Adrenal gland (tissue), 19 donors: ENCODE measurements at places on chromosomes 1 and 21. TPM values are rescaled to one million over a fixed set of nuclear protein-coding genes. Genes with fewer than 3 reads are reported as not detected.

The IGSF21 gene
- 0.18 TPM for total RNA-seq

The NT5C1A gene
- total RNA-seq, result not detected

The PLA2G2F gene
- total RNA-seq, result not detected

The ORC1 gene
- total RNA-seq, result 0.95 TPM

The RGS8 gene
- 0.60 TPM for total RNA-seq

The HRNR gene
- not detected for total RNA-seq

The UBASH3A gene
- 0.52 TPM for total RNA-seq

The TMEM63A gene
- total RNA-seq, result 38.8 TPM

The TAS1R3 gene
- total RNA-seq, result 0.86 TPM

The SPRR2A gene
- not detected for total RNA-seq

The CRNN gene
- not detected for total RNA-seq

The TFF2 gene
- not detected for total RNA-seq

GRCh38 chr1:223219318-223219635, 76.2 kb upstream of the TLR5 start:
- H3K27ac ChIP-seq, result no peak overlapping the region
- H3K4me3 ChIP-seq, result no peak overlapping the region
- H3K36me3 ChIP-seq, result no peaks in the 10 kb centered on the region
- no peak for DNase-seq

GRCh38 chr1:240998441-240999015, 358.5 kb downstream of the RGS7 start:
- DNase-seq, result no peak
- H3K4me1 ChIP-seq, result no peaks in the 10 kb centered on the region
- H3K27ac ChIP-seq, result no peak overlapping the region
- no peaks in the 10 kb centered on the region for H3K36me3 ChIP-seq
- no peak overlapping the region for H3K4me3 ChIP-seq
- no peaks in the 10 kb centered on the region for H3K27me3 ChIP-seq

DNA sequence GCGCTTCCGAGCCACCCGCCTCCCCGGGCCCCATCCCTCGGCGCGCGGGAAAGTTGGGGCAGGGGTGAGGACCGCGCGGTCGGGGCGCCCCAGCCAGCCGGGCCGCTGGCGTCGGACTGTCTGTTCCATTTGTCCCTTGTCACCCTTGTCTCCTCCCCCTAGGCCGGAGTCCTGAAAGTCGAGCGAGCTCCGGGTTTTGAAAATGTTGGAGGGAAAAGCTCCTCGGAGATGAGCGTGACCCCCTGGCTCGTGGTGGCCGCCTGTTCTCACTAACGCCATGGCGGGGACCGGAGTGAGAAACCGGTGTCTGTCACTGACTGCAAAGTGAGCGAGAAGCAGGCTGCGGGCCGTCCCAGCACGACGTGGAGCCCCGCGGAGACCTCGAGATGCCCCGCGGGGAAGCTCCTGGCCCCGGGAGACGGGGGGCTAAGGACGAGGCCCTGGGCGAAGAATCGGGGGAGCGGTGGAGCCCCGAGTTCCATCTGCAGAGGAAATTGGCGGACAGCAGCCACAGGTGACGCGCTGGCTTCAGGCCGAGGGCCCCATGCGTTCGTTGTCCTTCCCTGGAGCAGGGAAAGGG, 491 bp downstream of the PER3 start:
- no peak overlapping the region for H3K27ac ChIP-seq
- H3K27me3 ChIP-seq, result no peaks in the 10 kb centered on the region
- H3K4me1 ChIP-seq, result peaks cover 6% of the 10 kb centered on the region
- peak; percentile 53 for DNase-seq

GRCh38 chr21:8993284-8993942, 1528.0 kb upstream of the TPTE start:
- H3K27me3 ChIP-seq, result peaks cover 18% of the 10 kb centered on the region
- no peak overlapping the region for H3K4me3 ChIP-seq
- H3K27ac ChIP-seq, result no peak overlapping the region
- H3K4me1 ChIP-seq, result no peaks in the 10 kb centered on the region
- no peak for DNase-seq
- no peaks in the 10 kb centered on the region for H3K36me3 ChIP-seq

DNA sequence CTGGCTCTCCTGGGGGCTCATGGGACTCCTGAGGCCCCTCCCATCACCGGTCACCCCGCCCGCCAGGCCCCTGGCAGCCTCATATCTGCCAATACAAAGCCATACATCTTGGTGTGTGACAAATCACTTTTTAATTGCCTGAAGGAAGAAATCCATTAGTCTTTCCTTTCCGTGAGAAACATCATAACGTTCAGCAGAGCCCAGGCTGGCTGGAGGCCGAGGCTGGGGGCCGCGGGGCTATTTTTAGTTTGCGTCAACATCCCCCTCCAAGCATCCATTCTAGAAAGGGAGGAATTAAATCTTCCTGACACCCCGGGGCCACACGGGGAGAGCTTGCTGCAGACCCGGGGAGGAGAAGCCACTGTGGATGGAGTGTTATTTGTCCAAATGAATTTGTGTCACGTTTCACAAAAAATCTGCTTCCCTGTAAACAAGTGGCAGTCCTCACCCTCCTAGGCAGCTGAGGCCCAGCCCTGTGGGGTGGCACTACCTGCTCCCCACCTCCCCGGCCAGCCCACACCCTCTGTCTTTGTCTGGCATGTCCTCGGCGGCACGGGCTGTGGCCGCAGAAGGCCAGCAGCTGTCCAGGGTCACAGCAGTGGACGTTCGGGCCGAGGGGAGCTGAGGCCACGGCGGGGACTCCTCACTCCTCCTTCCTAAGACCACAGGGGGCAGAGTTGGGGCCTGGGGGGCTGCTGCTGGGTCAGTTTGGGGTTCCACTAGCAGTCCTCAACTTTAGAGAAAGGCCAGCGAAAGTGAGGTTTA, 236.9 kb upstream of the VAMP3 start:
- DNase-seq, result no peak
- H3K27ac ChIP-seq, result no peak overlapping the region
- peaks cover 6% of the 10 kb centered on the region for H3K4me1 ChIP-seq
- H3K27me3 ChIP-seq, result no peaks in the 10 kb centered on the region
- H3K4me3 ChIP-seq, result no peak overlapping the region

DNA sequence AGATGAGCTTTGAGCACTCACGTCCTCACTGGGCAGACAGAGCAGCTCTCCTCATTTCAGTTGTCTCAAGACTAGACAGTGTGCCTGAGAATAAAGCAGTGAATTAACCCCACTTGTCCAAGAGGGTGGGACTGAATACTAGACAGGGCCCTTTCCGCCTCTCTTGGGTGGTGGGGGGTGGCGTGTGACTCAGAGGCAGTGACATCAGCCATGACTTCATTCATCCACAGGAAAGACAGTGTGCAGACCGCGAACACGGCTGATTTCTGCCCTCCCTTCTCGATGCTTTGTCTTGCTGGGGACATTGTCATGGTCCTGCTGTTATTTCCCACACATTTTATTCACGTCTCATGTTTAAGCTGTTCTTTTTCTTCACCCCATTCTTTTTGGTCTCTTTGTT, 64.9 kb downstream of the FGGY start:
- H3K27me3 ChIP-seq, result no peaks in the 10 kb centered on the region
- no peak for DNase-seq
- H3K4me1 ChIP-seq, result peaks cover 7% of the 10 kb centered on the region
- H3K36me3 ChIP-seq, result no peaks in the 10 kb centered on the region
- H3K27ac ChIP-seq, result no peak overlapping the region
- H3K4me3 ChIP-seq, result no peak overlapping the region

GRCh38 chr1:91803847-91804545, 82.0 kb downstream of the TGFBR3 start:
- no peaks in the 10 kb centered on the region for H3K27me3 ChIP-seq
- peaks cover 90% of the 10 kb centered on the region for H3K4me1 ChIP-seq
- peak overlapping the region; percentile 63 for H3K27ac ChIP-seq
- peak; percentile 51 for DNase-seq

DNA sequence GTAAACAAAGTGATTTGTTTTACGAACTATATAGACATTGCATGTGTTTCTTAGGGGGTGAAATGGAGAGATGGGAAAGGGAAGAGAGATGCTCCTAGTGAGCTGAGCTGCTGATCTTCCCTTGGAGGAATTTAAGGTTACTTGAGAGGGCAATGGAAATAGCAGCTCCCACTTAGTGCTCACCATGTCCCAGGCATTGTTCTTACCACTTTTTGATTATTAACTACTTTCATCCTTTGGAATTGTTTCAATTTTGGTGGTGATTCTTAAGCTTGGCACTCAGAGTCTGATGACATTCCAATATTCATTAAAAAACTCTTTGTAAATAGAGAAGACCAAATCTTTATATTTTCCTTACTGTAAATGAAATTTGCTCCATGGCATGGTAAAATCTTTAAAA, 124.9 kb downstream of the ITSN1 start:
- H3K4me1 ChIP-seq, result no peaks in the 10 kb centered on the region
- no peaks in the 10 kb centered on the region for H3K36me3 ChIP-seq
- no peaks in the 10 kb centered on the region for H3K27me3 ChIP-seq

DNA sequence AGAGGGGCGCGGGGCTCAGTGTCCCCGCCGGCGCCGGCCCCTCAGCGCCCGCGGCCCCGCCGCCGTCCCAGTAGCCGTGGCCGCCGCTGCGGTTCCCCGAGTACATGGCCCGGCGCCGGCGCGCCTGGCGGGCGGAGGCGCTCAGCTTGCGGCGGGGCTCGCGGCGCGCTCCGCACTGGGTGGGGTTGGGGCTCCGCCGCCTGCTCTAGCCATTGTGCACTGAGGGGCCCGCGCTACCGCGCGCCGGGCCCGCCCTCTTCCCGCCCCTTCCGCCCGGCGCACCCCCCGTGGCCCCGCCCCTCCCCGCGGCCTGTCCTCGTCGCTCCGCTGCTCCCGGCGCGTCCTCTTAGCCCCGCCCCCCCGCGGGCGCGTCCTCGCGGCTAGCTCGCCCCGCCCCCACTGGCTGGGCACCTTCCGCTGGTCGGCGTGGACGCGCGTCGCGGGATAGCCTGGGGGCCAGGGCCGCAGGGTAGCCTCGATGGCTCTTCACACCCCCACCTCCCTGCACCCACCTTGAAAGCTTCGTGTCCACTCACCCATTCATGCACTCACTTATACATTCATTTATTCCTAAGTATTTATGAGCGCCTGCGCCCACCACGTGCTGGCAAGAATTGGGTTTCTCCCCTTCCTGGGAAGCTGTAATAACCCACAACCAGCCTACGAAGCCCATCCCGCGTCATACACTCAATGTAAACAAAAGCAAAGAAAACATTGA, at the start of the genes CHML and OPN3:
TSS of gene CHML (minus strand) at position 221 of the 718 bp plus-strand sequence. CDS start 4,603 bp downstream, outside the sequence.
TSS of gene OPN3 (minus strand) at position 221 of the 718 bp plus-strand sequence. CDS start at position 106, 115 bp downstream.
- no peaks in the 10 kb centered on the region for H3K36me3 ChIP-seq
- H3K27ac ChIP-seq, result peak within 1 kb of the TSS; percentile 73
- peaks cover 15% of the 10 kb centered on the region for H3K4me1 ChIP-seq
- DNase-seq, result peak; percentile 93
- peak within 1 kb of the TSS; percentile 29 for H3K4me3 ChIP-seq
- H3K27me3 ChIP-seq, result no peaks in the 10 kb centered on the region

GRCh38 chr1:12272770-12273169, 42.9 kb downstream of the VPS13D start:
- no peak for DNase-seq
- H3K27me3 ChIP-seq, result no peaks in the 10 kb centered on the region
- peaks cover 87% of the 10 kb centered on the region for H3K36me3 ChIP-seq
- H3K4me3 ChIP-seq, result no peak overlapping the region

DNA sequence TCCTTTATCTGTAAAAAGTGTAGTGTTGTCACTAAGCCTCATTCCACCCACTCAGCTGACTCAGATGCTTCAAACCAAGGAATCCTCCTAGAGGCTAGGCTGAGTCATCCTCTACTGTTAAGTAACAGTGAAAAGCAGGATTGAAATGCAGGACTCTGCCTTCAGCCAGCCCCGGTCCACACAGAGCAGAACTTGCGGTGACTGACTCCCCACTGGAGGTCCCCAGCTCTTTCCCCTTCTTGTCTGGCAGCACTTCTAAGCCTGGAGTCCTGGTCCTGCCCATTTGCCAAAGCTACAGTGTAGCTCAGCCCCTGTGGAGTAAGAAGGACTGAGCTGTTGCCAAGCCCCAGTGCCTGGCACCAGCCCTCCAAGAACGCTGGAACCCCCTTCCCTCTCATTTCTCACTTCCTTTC, 1.7 kb downstream of the RAB7B start:
- no peak overlapping the region for H3K27ac ChIP-seq
- H3K36me3 ChIP-seq, result no peaks in the 10 kb centered on the region
- H3K4me1 ChIP-seq, result peaks cover 14% of the 10 kb centered on the region
- no peak overlapping the region for H3K4me3 ChIP-seq
- peak; percentile 64 for DNase-seq

- H3K4me3 ChIP-seq, result no peak overlapping the region
- no peaks in the 10 kb centered on the region for H3K27me3 ChIP-seq
- no peak for DNase-seq
- H3K36me3 ChIP-seq, result no peaks in the 10 kb centered on the region
- H3K4me1 ChIP-seq, result no peaks in the 10 kb centered on the region
These were observed 413.5 kb downstream of the NPHP4 start for GRCh38 chr1:5578690-5579089.

DNA sequence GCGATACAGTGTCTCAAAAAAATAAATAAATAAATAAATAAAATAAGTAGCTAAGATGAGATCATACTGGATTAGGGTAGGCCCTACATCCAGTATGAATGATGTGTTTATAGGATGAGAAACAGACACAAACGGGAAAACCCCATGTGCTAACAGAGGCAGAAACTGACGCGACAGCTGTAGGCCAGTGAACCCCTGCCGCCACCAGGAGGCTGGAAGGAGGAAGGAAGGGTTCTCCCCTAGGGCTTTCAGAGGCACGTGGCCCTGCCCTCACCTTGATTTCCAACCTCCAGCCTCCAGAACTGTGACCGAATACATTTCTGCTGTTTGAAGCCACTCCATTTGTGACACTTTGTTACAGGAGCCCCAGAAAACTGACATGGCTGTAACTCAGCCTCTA, 38.5 kb downstream of the CHD5 start:
- no peak overlapping the region for H3K27ac ChIP-seq
- no peaks in the 10 kb centered on the region for H3K36me3 ChIP-seq
- H3K4me1 ChIP-seq, result no peaks in the 10 kb centered on the region
- peaks cover under 1% of the 10 kb centered on the region for H3K27me3 ChIP-seq

- H3K4me3 ChIP-seq, result no peak overlapping the region
- H3K4me1 ChIP-seq, result no peaks in the 10 kb centered on the region
- DNase-seq, result no peak
These were observed 55.2 kb downstream of the BRWD1 start for GRCh38 chr21:39258207-39258606.

- H3K4me1 ChIP-seq, result peaks cover 100% of the 10 kb centered on the region
- H3K27me3 ChIP-seq, result no peaks in the 10 kb centered on the region
- H3K4me3 ChIP-seq, result no peak overlapping the region
- no peaks in the 10 kb centered on the region for H3K36me3 ChIP-seq
These were observed 58.9 kb downstream of the CD46 start for GRCh38 chr1:207810606-207811295.
